Thoracic aorta (tissue), 2 donors: ENCODE measurements at places on chromosomes 1 and 21. TPM values are rescaled to one million over a fixed set of nuclear protein-coding genes. Genes with fewer than 3 reads are reported as not detected.

DNA sequence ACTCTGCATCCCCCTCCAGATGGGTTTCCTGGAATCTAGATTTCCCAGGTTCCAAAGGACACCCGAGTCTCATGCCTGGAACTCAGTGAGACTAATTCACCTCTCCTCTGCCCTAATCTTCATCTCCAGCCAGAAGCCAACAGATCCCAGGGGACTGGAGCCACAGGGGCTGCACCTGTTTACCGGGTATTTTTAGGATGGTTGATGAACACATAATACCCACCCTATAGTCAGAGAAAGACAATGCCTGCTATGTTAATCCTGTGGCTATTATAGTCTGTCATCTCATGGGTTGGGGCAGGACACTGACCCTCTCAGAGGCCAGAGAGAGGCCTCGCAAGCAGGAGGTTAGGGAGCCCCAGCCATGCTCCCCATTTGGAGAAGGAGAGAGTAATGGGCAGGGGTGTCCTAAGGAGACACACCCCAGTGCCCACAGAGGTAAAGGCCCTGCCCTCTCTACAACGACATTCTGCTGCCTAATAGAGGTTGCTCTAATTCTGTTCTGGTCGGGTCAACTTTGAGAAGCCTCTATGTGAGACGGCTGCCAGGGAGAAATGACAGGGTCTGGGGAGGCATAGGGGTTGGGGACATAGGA is 1.0 kb upstream of the TNNI1 start:
- H3K36me3 ChIP-seq, result no peaks in the 10 kb centered on the region
- H3K4me1 ChIP-seq, result no peaks in the 10 kb centered on the region
- no peak for DNase-seq
- H3K27me3 ChIP-seq, result no peaks in the 10 kb centered on the region
- no peak overlapping the region for H3K4me3 ChIP-seq
- no peak overlapping the region for H3K27ac ChIP-seq

DNA sequence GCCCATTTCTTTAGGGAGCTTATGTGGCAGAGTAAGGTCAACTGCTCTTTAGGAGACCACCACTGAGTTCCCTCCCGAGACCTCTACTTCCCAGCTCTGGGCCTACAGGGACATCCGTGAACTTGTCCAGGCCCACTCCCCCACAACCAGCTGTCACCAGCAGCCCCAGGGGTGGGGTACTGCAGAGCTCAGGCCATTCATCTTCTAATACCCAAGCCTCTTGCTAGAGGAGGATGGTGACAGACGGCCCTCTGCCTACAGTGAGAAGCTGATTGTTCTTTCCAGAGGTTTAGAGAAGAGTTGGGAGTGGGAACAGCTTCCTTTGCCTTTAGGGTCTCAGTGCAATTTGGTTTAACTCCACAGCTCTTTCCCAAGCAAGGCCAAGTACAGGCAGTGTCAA is 33.2 kb upstream of the ARTN start:
- no peak overlapping the region for H3K27ac ChIP-seq
- no peak for DNase-seq
- H3K27me3 ChIP-seq, result no peaks in the 10 kb centered on the region
- peaks cover 16% of the 10 kb centered on the region for H3K36me3 ChIP-seq
- H3K4me3 ChIP-seq, result no peak overlapping the region

CAMK2N1 gene
- total RNA-seq, result 15.9 TPM

- DNase-seq, result no peak
- peaks cover 3% of the 10 kb centered on the region for H3K4me1 ChIP-seq
- no peaks in the 10 kb centered on the region for H3K36me3 ChIP-seq
Measured at GRCh38 chr1:33086384-33086850, 5.5 kb downstream of the AZIN2 start.

GRCh38 chr1:185349556-185349955 is 32.5 kb upstream of the IVNS1ABP start:
- no peaks in the 10 kb centered on the region for H3K4me1 ChIP-seq
- H3K4me3 ChIP-seq, result no peak overlapping the region
- DNase-seq, result no peak
